ENCODE measurements at places on chromosomes 7 and 10. TPM values are rescaled to one million over a fixed set of nuclear protein-coding genes. Genes with fewer than 3 reads are reported as not detected.

DIP2C gene
- 0.34 TPM for total RNA-seq

- no peak overlapping the region for H3K27ac ChIP-seq
- H3K27me3 ChIP-seq = peaks cover 86% of the 10 kb centered on the region
- H3K4me3 ChIP-seq = no peak overlapping the region
- DNase-seq = no peak
Observed at GRCh38 chr7:25678215-25678614, 449.9 kb upstream of the NPVF start.

DNA sequence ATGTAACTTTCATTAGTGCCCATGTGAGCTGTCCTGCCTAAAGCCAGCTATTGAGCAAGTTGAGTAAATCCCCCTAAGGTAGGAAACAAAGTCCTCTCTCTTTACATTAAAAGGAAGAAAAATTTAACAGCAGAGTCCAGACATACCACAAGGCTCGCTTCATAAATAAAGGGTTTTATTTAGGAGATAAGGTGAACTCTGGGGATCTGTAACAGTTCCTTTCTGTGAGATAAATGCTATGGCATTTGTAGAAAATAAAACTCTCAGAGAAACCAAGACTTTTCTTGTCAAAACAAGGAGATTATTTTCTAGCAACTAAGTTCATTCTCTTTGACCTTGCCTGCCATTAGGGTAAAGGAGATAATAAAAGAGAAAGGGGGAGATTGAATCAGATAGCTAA lies 32.3 kb upstream of the LYZL1 start:
- DNase-seq = no peak
- peaks cover 67% of the 10 kb centered on the region for H3K27me3 ChIP-seq
- no peak overlapping the region for H3K27ac ChIP-seq
- no peak overlapping the region for H3K4me3 ChIP-seq

GRCh38 chr10:42801135-42801534 lies 18.5 kb downstream of the BMS1 start:
- no peak for DNase-seq
- no peaks in the 10 kb centered on the region for H3K4me1 ChIP-seq
- H3K36me3 ChIP-seq = peaks cover 100% of the 10 kb centered on the region
- no peaks in the 10 kb centered on the region for H3K27me3 ChIP-seq
- H3K27ac ChIP-seq = no peak overlapping the region
- H3K4me3 ChIP-seq = no peak overlapping the region

FEZF1 gene
- not detected for total RNA-seq

DNA sequence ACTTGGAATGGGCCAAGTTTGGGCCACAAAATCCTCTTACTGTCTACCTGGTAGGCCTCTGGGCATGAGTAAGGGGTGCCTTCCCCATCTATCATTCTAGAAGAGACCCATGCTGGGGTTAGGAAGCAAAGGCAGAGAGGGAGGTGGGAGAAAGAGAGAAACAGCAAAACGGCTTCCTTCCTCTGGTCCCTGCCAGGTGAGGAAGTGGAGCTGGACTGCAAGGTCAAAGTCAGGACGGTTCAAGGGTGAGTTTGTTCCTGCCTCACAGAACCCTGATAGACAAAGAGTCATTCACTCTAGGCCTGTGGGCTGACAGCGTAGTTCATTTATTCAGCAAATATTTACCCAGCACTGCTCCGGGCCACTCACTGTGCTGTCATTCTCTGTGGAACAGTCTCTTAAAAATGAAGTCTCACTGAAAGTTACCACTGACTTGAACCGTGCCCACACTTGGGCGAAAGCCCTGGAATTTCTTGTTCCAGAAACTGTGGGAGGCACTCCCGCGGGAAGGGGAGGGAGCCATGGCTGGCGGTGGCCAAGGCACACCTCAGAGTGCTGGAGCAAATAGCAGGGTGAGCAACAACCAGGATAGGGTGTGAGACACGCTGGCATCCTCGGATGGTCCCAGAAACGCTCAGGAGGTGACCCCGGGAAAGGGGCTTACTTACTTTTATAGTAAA lies 26.2 kb upstream of the ECHDC3 start:
- no peaks in the 10 kb centered on the region for H3K36me3 ChIP-seq
- no peak overlapping the region for H3K27ac ChIP-seq
- no peak for DNase-seq

GRCh38 chr7:111014079-111014478 lies 76.8 kb upstream of the LRRN3 start:
- peaks cover 24% of the 10 kb centered on the region for H3K4me1 ChIP-seq
- no peaks in the 10 kb centered on the region for H3K27me3 ChIP-seq
- no peak overlapping the region for H3K4me3 ChIP-seq
- H3K27ac ChIP-seq = peak overlapping the region; percentile 68

TUBB8 gene
- total RNA-seq = not detected

DNA sequence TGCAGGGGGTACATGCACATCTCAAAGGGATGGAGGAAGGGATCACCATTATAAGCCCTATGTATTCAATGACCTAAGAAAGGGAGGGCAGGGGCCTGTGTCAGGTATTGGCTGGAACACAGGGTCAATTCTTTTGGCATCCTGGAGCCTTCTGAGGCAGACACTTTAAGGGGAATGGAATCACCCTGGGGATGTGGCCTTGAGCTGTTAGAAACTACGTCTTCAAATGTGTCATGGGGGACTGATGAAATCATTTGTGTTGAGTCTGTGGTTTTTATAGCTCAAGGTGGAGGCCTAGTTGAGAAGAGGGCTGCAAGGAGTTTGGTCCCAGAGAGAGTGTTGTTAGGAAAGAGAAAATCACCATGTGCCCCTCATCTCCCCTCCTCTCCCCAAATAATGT lies 206.1 kb upstream of the CELF2 start:
- DNase-seq = no peak
- no peaks in the 10 kb centered on the region for H3K36me3 ChIP-seq
- H3K27me3 ChIP-seq = no peaks in the 10 kb centered on the region
- H3K4me1 ChIP-seq = peaks cover 6% of the 10 kb centered on the region
- H3K4me3 ChIP-seq = no peak overlapping the region

CABCOCO1 gene
- not detected for total RNA-seq

DDX50 gene
- 66.3 TPM for total RNA-seq

ITPRID1 gene
- total RNA-seq = not detected

GRCh38 chr10:6786579-6787031 lies 206.5 kb upstream of the PRKCQ start:
- H3K27ac ChIP-seq = no peak overlapping the region
- no peak overlapping the region for H3K4me3 ChIP-seq
- H3K4me1 ChIP-seq = peaks cover 20% of the 10 kb centered on the region

GRCh38 chr10:43292755-43293676 lies 26.2 kb upstream of the RASGEF1A start:
- H3K4me3 ChIP-seq = no peak overlapping the region
- peaks cover 5% of the 10 kb centered on the region for H3K4me1 ChIP-seq
- no peak overlapping the region for H3K27ac ChIP-seq
- no peaks in the 10 kb centered on the region for H3K27me3 ChIP-seq
- DNase-seq = peak; percentile 65
- no peaks in the 10 kb centered on the region for H3K36me3 ChIP-seq

- H3K4me1 ChIP-seq = peaks cover 11% of the 10 kb centered on the region
- no peak overlapping the region for H3K27ac ChIP-seq
- no peaks in the 10 kb centered on the region for H3K36me3 ChIP-seq
Observed at GRCh38 chr10:69472544-69472943, 21.3 kb downstream of the TSPAN15 start.

CPA1 gene
- not detected for total RNA-seq

- H3K27me3 ChIP-seq = no peaks in the 10 kb centered on the region
- no peak overlapping the region for H3K4me3 ChIP-seq
- DNase-seq = peak; percentile 60
- no peak overlapping the region for H3K27ac ChIP-seq
Observed at GRCh38 chr7:30327813-30328212, 43.4 kb downstream of the ZNRF2 start.

SPACDR gene
- total RNA-seq = 0.49 TPM

NEURL1 gene
- not detected for total RNA-seq

EPC1 gene
- total RNA-seq = 25.5 TPM

GRCh38 chr10:113557424-113557862 lies 4.6 kb downstream of the HABP2 start:
- H3K4me1 ChIP-seq = no peaks in the 10 kb centered on the region
- no peaks in the 10 kb centered on the region for H3K36me3 ChIP-seq
- no peak overlapping the region for H3K4me3 ChIP-seq
- H3K27ac ChIP-seq = no peak overlapping the region
- H3K27me3 ChIP-seq = peaks cover 35% of the 10 kb centered on the region
- DNase-seq = no peak

DNA sequence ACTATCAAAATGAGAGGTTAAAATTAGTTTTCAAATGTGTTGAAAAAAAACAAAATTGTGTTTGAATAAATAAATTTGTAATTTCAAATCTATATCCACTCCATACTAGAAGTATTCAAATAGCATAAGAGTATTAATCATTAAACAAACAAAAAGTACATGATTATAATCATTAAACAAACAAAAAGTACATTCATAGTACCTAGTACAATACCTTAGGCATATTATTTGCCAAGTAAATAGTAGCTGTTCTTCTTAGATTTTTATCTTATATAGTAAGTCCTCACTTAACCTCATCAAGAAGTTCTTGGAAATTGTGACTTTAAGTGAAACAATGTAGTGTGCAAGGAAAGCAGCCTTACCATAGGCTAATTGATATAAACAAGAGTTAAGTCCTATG lies 349.3 kb upstream of the VWC2 start:
- no peak overlapping the region for H3K4me3 ChIP-seq
- no peak overlapping the region for H3K27ac ChIP-seq
- DNase-seq = no peak
- peaks cover 8% of the 10 kb centered on the region for H3K4me1 ChIP-seq
- peaks cover 58% of the 10 kb centered on the region for H3K27me3 ChIP-seq

OR2A5 gene
- not detected for total RNA-seq

DNA sequence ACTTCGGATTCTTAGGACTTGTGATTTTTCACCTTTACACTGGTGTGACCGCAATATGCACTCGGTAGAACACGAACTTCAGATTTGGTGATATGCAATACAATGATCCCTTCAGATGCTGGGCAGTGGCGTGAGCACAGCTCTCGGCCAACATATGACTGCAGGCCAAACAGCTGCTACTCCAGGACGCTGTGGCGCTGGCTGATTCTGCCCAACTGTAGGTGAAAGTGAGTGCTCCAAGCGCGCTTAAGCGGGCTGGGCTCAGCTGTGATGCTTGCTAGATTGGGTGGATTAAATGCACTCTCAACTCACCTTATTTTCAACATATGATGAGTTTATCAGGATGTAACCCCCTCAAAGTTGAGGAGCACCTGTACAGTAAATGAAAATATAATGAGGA lies 137.6 kb upstream of the RET start:
- H3K36me3 ChIP-seq = peaks cover 4% of the 10 kb centered on the region
- no peaks in the 10 kb centered on the region for H3K27me3 ChIP-seq
- no peak for DNase-seq

DNA sequence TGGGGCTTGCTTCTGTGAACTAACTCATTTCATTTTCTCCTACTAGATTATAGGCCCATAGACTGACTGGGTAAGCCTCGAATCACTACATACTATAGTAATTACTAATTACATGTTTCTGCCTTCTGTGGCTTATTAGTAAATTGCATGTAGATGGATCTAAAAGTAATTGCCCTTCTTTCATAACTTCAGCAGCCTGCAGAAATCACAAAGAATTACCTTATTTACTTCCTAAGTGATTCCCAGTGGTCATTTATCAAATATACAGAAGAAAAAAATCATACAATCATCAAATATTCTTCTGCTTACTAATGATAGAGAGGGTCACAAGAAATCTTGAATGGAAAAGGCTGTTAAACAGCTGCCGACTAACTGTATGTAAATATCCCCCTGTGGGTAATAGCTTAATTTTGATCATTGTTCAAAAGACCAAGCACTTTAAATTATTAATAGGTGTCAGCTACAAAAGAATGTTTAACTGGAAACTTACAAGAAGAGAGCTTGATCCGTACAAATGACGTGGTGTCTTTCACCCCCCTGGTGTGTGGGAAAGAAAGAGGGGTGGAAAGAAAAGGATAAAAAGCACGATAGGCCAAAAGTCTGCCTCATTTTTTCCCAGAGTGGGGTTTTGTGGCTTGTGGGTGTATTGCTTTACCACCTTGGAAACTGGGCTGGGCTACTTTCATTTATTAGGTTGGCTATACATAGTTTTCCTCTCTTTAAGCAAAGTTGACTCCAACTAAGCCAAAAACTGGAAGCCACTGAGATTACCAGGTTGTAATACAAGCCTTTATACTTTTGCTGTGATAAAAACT lies 361.8 kb upstream of the ZMIZ1 start:
- no peaks in the 10 kb centered on the region for H3K36me3 ChIP-seq
- H3K4me1 ChIP-seq = no peaks in the 10 kb centered on the region
- H3K27ac ChIP-seq = no peak overlapping the region
- DNase-seq = no peak

DNA sequence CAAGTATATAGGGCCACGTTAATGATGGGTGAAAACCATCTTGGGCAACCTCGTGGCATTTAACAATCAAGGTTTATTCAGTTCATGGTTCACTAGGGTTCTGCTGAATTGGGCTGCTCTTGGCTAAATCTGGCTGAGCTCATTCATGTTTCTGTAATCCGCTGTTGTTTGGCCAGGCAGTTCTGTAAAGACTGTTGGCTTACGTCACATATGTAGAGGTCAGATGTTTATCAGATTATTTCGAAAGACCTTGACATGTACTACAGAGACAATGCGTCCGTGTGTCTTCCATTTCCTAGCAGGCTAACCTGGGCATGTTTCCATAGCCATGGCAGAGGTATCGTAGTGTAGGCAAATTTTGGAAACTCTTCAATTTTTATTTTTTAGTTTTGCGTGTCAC lies 190.0 kb upstream of the ZWINT start:
- H3K27ac ChIP-seq = peak overlapping the region; percentile 89
- peak; percentile 68 for DNase-seq

DNA sequence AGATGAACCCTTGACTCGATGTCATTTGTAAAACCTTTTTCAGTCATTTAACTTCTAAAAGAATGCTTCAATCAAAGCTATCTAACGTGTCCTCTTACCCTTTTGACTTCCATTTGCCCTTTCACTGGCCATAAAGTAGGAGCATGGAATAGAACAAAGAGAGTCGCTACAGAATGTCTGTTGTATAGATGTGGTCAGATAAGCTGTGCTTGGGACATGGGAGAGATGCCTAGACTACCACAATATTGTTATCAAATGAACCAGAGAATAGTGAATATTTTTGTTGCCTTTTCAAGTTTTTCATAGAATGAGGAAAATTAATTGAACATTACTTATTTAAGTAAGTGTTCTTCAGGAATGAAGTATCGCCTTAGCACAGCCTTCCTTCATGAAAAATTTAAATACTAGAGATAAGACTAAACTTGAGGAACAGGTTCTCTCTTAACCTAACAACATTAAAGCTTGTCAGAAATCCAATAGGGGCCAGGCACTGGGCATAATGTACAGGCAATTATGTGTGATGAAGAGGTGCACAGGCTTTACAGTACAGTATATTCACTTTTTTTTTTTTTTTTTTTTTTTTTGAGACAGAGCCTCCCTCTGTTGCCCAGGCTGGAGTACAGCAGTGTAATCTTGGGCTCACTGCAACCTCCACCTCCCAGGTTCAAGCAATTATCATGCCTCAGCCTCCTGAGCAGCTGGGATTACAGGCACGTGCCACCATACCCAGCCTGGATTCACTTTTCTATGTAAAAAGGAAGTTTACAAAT lies 7.5 kb upstream of the KMT2E start:
- peaks cover 39% of the 10 kb centered on the region for H3K4me1 ChIP-seq
- no peak overlapping the region for H3K27ac ChIP-seq
- no peak for DNase-seq
- no peak overlapping the region for H3K4me3 ChIP-seq
